Cerebellum (tissue), 4 donors: ENCODE measurements at places on chromosomes 13 and 19.

DNA sequence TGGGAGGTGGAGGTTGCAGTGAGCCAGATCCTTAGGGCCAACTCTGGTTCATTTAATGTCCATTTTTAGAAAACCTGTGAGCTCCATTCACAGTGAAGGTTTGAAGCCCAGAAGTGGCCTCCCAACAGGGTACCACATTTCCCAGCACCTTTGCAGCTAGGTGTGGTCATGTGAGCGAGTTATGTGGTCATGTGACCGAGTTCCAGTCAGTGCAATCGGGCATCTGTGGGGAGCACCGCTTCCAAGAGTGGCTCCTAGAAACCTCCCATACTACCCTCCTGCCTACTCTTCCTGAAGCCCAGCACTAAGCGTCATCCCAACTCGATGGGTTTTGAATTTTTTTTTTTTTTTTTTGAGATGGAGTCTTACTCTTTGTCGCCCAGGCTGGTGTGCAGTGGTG lies 663 bp upstream of the PLA2G4C start:
- peak; percentile 39 for DNase-seq

- DNase-seq, result no peak
Measured at GRCh38 chr19:45243144-45243732, 2.0 kb downstream of the EXOC3L2 start.

GRCh38 chr19:4094291-4094690 lies 27.6 kb upstream of the ZBTB7A start:
- no peak for DNase-seq

DNA sequence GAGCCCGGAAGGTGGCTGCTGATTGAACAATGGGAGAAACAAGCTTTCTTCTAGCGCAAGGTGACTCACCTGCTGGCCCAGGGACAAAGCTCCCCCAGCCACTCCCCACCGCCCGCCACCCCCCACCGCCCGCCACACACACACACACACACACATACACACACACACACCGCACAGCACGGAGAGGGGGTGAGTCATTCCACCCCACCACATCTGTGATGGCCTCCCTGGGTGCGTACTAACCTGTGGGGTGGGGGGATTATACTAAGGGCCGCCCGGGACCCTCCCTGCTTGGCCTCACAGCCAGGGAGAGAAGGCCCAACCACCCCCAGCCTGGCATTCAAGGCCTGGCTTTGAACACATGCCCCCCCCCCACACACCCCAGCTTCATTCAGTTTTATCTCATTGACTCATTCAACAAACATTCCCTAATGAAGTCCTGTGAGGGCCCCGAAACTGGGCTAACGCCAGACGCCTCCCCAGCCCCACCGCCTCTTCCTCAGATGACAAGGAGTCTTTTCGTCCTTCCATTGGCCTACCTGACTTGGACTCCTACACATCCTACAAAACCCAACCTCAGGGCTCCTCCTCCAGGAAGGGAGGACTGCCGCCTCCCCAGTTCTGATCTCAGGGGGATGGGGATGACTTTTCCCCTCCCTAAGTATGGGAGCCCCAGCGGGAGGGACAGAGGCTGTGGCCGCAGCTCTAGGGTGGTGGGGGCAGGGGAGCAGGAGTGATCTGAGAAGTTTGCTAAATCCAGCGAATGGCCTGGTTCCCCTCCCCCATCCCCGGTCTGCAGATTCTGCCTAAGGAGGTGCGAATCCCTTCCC lies 5.8 kb upstream of the ONECUT3 start:
- DNase-seq, result no peak

- no peak for DNase-seq
Measured at GRCh38 chr13:67642657-67643056, 412.5 kb upstream of the PCDH9 start.

DNA sequence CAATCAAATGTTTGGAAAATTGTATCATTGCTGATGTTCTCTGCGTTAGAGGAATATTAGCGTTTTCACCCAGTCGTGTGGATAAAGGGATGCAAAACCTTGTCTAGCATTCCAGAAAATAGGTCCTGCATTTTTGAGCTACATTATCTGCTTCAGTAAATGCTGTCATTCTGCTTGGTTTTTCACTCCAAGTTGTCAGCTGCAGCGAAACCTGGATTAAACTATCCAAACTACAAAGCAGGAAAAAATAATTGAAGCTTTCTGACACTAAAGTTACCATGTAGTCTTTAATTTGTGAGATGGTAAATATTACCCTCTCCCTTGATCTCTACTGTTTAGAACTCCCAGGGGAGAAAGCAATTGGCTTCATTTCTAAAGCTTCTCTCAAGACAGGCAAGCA lies 1795.5 kb upstream of the PRR20A start:
- DNase-seq, result peak; percentile 1

- DNase-seq, result no peak
Measured at GRCh38 chr13:32838945-32839344, 177.3 kb upstream of the KL start.

DNA sequence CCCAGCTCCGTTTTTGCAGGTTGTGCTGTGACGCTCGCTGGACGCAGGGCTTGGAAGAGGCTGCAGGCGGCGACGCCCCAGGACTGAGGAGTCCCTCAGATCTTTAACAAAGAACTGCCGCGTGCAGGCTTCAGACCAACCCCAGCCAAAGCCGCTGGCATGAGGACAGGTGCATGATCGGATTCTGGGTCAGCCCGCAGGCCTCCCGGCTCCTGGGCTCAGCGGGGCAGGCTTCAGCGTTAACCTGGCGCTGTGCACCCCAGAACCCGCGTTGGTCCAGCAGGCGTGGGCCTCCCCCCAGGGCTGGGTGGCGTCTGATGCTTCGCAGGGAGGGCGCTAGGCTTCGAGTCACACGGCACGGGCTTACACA lies 920 bp upstream of the TIMM13 start:
- peak; percentile 49 for DNase-seq

DNA sequence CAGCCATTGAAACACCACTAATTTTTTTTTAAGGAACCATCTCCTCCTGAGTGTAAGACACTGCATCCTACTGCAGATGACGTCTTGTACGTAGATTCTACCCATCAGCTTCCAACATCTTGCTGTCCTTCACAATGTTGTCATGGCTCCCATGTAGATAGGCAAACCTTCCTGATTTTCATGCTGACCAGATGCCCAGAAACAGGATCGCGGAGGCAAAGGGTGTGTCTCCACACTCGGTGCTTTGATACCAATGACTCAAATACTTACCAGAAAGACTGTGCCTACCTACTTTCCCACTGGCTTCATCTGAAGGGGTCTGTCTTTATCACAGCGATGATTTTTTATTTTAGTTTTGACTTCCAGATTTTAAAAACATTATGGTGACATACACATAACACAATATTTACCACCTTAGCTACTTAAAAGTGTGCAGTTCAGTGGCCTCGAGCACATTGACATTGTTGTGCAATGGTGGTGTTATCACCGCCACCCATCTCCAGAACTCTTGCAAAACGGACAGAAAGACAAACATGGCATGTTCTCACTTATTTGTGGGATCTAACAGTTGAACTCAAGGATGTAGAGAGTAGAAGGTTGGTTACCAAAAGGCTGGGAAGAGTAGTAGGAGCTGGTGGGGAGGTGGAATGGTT lies 94.0 kb upstream of the PEG3 start:
- DNase-seq, result no peak

GRCh38 chr13:33740134-33740538 lies 77.8 kb upstream of the RFC3 start:
- no peak for DNase-seq

- DNase-seq, result no peak
Measured at GRCh38 chr19:50422397-50423278, 3.9 kb downstream of the SPIB start.

DNA sequence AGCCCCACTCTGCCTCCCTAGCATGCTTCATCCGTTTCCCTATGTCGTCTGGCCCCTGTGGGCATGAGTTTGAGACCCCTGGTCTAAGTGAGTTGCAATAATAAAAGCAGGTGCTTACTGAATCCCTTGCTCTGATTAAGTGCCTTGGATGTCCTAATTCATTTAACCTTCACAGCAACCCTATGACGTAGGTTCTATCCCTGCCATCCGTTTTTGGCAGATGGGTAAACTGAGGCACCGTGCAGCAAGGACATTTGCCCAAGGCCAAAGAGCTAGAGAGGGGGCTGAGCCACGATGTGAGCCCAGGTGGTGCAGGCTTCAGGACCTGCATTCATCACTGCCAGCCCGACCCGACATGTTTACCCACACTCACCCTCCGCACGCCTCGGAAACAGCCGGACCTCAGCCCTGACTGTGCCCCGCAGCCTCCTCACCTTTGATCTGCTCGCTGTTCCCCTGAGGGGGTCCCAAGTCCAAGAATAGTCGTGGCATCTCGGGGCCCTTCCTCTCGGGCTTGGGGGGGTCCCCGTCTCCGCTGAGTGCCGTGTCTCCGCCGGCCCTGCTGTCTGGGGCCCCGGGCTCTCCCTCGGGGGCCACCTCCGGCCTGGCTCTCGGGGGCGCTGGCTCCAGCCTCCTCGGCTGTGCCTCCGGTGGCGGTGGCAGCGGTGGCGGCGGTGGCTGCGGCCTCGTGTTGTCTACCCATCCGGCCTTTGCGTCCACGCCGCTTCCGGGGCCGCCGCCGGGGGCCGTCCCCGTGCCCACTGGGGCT lies 14.5 kb downstream of the LMTK3 start:
- DNase-seq, result no peak

- DNase-seq, result no peak
Measured at GRCh38 chr13:42750794-42751193, 30.6 kb upstream of the FAM216B start.

GRCh38 chr19:4012975-4013634 lies 5.6 kb downstream of the PIAS4 start:
- DNase-seq, result no peak

GRCh38 chr13:88623150-88623549 lies 952.0 kb downstream of the SLITRK5 start:
- DNase-seq, result no peak

- no peak for DNase-seq
Measured at GRCh38 chr13:72698164-72698563, 29.3 kb downstream of the MZT1 start.

- no peak for DNase-seq
Measured at GRCh38 chr19:58546019-58546530, 2.2 kb downstream of the TRIM28 start.

DNA sequence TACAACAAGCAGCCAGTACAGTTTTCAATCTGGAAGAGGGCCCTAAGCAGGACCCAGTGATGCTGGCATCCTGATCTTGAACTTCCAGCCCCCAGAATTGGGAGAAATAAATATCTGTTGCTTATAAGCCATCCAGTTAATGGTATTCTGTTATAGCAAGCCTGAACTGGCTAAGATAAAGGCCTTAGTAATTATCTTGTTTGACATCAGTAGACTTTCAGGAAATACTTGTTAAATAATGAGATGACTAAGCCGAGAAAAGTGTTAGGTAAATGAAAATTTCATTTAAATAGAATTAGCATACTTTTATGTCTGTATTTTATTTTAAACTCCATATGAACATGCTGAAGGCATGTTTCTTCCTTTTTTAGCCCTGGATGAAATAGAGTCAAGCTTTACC lies 188.2 kb downstream of the OLFM4 start:
- DNase-seq, result no peak

DNA sequence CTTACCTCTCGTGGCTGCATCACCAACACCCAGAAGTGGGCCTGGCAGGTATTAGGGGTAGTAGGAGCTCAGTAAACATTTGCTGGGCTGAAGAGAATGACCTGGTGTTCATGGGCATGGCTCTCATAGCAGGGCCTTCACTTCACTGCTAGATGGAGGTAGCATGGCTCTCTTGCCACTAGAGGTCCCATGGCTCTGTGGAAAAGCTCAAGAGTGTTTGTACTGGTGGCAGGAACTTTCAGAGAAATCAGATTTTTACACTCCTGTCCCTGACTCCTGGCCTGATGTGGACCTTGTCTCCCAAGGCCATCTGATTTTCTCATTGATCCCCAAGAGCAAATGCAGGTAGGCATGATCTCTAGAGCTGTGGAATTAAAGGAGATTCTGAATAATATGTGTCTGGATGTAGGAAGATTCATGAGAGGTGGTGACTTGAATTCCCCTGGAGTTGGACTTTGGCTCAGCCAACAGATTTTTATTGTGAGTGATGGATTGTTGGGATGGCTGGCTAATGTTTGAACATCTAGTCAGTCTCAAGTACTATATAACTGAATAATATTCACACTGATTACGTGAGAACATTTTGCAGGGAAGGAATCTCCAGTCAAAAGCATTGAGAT lies 5.7 kb downstream of the ZNF574 start:
- DNase-seq, result peak; percentile 29

DNA sequence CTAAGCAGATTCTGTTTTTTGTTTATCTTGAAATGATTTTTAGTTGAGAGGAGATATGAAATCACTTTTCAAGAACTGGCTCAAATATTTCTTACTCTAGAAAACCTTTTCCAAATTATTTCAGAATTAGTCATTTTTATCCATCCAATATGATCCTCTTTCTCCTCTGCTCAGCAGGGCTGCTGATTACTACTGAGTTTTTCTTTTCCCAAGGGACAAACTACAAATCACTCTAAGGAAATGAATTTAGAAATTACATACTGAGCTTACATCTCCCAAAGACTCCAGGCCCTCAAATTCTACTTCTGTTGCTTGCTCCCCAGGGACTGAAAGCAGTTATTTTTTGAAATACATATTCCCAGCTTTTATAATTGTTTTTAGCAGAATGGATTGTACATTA lies 87.4 kb upstream of the UFM1 start:
- DNase-seq, result no peak

DNA sequence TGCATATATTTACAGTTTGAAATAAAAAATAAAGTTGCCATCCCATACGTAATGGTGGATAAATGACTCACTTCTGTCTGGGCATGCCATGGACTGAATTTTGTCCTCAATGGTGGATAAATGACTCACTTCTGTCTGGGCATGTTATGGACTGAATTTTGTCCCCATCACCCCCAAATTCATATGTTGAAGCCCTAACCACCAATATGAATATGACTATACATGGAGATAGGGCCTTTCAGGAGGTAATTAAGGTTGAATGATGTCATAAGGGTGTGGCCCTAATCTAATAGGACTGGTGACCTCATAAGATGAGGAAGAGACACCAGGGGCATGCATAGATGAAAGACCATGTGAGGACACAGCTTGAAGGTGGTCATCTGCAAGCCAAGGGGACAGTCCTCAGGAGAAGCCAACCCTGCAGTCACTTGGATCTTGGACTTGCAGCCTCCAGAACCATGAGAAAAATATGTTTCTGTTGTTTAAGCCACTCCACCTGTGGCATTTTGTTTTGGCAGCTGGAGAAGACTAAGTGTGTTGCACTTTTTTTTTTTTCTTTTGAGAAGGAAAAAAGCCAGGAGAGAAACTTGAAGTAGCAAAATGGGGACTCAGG lies 41.8 kb downstream of the RFC3 start:
- DNase-seq, result no peak

GRCh38 chr19:32862741-32863140 lies 6.8 kb downstream of the SLC7A9 start:
- no peak for DNase-seq

DNA sequence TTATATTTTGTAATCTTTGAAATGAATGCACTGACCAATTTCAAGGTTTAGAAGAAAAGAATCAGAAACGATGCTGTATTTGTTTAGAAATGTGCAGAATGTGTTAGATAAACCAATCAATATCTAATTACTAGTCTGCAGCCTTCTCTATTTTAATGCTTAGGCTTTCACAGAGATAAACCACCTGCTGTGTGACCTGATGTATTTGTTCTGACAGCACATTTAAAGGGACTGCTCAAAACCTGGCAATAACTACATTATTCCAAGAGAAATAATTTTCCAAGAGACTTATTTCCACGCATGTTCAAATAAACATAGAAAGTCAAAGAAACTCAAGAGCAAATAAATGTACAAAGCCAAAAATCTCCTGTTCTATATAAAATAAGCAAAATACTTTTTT lies 641.6 kb upstream of the PCDH20 start:
- no peak for DNase-seq
